ENCODE measurements at places on chromosomes 3 and 15.

DNA sequence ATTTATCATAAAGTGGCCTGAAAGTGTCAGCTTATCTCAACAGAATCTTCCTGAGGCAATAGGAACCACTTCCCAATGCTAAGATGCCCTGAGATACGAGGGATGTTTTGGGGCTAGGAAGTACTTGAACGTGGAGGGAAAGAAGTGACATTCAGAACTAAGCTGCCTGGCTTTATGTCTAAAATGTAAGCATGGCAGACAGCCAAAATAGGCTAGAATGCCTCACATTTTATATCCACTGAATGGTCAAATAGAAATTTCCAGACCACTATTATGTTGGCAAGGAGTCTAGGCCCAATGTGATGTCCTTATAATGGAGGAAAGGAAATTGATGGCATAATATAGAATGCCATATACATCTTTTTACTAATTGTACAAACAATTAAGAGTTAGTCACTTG lies 154.9 kb downstream of the PEX5L start:
- peak; percentile 18 for DNase-seq

GRCh38 chr3:108409800-108410178 lies 100.6 kb downstream of the MYH15 start:
- DNase-seq = no peak

DNA sequence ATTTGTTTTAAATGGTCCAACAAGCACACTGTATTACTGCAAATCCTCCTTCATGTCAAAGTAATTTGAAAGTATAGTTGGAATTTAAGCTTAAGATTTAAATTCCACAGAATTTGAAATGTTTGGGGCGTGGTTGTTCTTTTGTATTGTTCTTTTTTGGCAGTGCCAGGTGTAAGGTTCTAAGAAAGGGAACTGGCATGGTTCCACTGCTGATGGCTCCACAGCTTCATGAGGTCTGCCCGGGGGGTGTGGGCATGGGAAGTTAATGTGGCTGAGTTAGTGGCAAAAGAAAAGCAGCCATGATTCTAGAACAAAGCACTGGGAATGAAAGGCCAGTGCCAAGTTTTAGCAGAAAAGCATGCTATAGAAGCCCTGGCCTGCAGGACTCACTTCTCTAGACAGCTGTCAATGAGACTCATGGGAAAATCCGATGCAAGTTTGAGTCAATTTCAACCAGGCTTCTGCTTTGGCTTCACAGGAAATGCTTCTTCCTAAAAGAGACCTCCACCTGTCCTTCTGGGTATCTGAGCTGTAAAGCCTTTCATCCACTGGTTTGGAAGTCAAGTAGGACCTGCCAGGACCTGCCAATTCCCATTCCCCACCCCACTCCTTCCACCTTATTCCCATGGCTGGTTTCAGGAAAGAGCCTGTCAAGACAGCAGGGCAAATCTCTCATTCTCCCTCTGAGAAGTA lies 18.9 kb downstream of the CDCP1 start:
- DNase-seq = no peak

GRCh38 chr3:100087198-100087597 lies 27.1 kb downstream of the FILIP1L start:
- DNase-seq = peak; percentile 73

DNA sequence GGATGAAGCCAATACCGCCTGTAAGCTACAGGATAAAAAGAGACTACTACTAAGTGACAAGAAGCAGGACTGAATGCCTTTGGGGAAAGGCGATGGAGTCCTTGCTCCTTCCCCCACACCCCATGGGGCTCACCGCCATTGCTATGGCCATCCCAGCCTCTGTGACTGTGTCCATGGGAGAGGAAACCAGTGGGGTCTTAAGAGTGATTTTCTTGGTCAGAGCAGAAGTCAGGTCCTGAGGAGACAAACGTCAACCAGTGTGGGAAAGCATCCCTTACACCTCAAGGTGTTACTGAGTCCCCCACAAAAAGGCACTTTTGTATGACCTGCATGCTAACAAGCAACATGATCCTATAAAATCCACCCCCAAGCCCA lies 913 bp downstream of the IMPDH2 start:
- DNase-seq = no peak

DNA sequence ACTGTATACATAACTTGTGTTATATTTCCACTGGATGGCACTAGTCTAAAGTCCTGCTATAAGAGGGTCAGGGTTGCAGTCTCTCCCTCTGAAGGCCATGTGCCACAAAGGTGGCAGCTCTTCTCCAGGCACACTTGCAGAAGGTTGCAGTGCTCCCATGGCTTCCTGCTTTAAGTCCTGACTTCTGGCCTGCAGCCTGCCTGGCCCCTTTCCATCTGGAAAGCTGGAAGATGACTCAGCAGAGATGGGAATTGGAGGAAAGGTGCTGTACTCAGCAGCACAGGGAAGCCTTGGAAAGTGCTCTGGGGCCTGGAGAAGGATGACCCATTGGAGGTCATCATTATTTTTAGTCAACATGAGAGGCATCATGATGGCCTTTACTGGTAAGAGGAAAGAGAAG lies 40.9 kb upstream of the MRPL3 start:
- DNase-seq = peak; percentile 58

GRCh38 chr3:181292984-181293383 lies 303.4 kb upstream of the DNAJC19 start:
- DNase-seq = peak; percentile 80

- DNase-seq = no peak
Observed at GRCh38 chr3:47003461-47004368, 24.2 kb downstream of the NBEAL2 start.

GRCh38 chr15:75164625-75165350 lies 36.9 kb upstream of the C15orf39 start:
- DNase-seq = no peak

DNA sequence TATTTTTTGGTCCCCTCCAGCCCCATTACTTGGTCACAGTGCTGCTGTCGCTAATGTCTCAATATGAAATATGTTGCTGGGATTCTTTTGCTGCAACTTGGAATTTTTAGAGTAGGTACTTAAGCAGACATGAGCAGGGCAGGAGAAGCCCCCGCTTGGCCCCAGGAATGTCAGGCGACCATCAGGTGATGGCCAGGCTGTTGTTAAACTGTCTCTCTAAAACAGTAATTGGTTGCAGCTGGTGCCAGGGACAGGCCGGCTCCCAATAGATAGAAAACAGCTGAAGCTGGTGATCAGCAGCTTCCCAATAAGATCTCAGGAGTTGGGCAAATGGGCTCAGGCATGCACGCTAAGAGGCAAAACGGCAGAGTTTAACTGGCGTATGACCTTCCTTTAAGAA lies 329.9 kb upstream of the TBL1XR1 start:
- DNase-seq = no peak

GRCh38 chr15:79874242-79874641 lies 22.6 kb downstream of the MTHFS start:
- no peak for DNase-seq

DNA sequence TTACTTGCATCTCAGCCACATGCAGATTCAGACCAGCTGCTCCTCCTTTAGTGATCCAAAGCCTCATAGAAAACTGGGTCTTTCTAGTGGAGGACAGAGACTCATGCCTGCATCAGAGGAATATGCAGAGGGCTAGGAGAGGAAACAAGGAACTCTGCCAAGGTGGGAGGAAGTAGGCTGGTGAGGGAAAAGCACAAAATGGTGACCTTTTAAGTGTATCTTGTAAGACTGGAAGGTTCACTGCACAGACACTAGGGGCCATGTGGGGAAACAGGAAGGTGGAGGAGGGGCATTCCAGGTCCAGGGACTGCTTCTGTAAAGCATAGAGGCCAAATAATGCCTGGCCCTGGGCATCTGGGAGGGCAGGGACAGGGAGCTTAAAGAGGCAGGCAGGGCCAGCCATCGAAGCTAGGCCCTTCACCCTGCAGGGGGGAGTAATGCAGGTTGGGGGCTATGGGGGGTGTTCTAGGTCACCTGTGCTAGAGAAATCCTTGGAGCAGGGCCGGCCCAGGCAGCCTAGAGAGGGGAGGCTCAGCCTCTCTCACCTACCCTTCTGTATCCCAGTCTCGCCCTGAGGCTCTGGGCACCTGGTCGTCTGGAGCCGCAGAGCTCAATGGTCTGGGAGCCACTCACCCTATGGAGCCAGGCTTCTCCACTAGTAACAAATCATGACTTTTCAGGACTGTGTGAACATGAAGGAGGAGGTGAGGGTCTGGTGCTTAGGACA lies 117.7 kb downstream of the DNAJB8 start:
- DNase-seq = no peak

DNA sequence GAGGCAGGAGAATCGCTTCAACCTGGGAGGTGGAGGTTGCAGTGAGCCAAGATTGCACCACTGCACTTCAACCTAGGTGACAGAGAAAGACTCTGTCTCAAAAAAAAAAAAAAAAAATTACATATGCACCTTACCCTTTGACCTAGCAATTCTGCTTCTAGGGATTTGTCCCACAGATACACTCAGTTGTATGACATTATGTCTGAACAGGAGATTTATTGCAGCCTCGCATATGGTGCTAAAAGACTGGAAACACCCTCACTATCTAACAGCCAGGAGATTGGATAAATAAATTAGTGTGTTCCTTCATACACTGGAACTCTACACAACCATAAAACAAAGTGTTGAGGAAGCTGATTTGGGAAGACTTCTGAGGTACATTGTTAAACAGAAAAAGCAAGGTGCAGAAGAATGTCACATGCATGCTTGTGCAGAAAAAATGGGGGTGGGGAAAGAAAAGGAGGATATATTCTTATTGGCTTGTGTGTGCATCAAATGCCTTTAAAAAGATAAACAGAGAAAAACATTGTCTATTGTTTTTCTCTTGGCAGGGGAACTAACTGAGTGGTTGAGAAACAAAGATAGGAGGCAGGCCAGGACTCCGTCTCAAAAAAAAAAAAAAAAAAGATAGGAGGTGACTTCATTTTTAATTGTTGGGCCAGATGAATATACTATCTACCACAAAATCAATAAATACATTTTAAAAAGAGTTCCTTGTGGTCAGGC lies 30.9 kb downstream of the PPCDC start:
- DNase-seq = no peak

GRCh38 chr15:67578020-67578600 lies 35.6 kb downstream of the MAP2K5 start:
- no peak for DNase-seq

GRCh38 chr3:124650798-124651197 lies 79.5 kb upstream of the UMPS start:
- DNase-seq = no peak

DNA sequence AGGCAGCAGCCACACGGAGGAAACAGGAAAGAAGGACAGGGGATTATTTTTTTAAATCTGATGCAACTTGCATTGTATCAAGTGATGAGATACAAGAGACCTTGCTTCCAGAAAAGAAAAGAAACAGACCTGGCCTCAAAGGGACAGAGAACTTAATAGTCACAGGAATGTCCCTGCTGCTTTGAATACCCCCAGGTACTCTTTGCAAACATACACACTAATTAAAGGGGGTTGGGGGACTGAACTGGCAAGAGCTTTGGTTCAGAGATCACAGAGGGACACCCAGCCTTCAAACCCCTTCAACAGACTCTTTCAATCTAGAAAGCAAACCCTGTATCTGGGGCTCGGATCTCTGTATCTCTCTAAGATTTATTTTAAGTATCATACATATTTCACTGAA lies 18.0 kb downstream of the TNIK start:
- DNase-seq = no peak

GRCh38 chr15:32838820-32839219 lies 121.0 kb downstream of the GREM1 start:
- peak; percentile 71 for DNase-seq

DNA sequence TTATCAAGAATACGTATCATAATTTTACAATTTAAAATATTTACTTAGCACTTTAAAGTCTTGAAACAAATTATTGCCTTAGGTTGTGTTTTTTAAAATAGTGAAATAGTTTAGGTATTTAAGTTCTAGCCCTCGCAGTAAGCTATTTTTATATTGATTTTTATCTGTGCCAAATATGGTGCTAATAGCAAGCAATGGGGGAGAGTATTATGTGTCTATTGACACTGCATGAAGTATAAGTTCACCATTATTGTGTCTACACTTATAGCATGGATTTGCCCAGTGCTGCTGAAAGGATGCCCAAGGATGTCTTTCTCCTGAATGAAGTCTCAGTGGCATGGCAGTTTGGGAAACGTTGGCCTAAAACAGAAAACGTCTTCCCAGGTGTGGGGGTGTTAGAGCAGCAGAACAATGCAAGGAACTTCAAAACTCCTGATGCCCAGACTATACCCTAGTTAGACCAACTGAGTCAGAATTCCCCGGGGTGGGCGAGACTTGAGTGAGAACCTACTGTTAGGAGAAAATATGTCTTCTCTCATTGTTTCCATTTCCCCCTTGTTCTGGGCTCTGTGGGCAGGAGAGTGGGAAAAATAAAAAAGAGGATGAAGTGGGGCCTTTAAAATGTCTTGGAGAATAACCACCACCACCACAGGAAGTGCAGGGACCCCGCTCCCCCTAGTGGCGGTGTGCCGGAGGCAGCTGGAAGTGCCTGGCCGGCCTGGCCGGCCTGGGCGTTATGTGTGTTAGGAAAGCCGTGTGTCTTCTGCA lies 104.2 kb upstream of the SLC7A14 start:
- DNase-seq = peak; percentile 53

DNA sequence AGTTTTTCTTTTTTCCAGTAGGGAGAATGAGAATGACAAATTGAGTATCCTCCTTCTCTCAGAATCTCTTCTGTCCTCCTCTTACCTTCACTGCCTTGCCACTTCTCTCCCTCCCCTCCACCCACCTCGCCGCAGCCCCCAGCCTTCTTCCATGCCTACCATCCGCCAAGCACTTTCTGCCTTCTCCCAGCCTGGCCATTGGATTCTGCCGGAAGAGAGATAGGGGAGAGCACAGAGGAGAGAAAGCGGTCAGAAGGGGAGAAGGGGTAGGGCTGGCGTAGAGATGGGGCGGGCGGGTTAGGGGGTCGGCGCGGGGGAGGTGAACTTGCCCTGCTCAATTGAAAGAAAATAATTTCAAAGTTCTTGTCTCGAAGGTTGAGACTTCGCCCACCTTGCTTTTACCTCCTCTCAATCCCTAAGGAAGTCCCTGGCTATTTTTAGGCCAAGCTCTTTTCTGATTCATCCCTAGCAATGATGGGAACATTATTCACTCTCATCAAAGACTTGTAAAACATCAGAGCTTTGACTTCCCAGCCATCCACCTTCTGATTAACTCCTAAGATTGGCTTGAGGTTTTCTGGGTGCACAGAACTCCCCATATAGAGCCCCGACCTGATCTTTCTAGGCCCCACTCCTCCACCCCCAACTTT lies 811 bp downstream of the C3orf52 start:
- DNase-seq = peak; percentile 44

GRCh38 chr3:134027631-134028030 lies 2.1 kb downstream of the SLCO2A1 start:
- no peak for DNase-seq

- DNase-seq = no peak
Observed at GRCh38 chr15:45094358-45094730, 19.6 kb downstream of the DUOX2 start.

DNA sequence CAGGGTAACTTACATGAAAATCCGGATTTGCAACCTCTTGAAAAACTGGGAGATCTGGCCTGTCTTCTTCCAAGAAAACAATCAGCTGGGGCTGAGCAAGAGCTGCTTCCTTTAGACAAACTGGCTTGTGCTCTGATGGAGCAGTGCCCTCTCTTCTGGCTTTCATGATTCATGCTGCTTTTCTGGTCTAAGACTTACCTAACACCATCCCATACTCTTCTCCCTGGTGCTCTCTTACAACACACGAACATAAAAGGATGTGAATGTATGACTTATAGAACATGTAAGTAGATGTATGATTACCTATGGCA lies 9.9 kb downstream of the TJP1 start:
- DNase-seq = peak; percentile 82

Measured in iris pigment epithelial cell (primary cell).